ENCODE measurements at places on chromosomes 16 and 17.

DNA sequence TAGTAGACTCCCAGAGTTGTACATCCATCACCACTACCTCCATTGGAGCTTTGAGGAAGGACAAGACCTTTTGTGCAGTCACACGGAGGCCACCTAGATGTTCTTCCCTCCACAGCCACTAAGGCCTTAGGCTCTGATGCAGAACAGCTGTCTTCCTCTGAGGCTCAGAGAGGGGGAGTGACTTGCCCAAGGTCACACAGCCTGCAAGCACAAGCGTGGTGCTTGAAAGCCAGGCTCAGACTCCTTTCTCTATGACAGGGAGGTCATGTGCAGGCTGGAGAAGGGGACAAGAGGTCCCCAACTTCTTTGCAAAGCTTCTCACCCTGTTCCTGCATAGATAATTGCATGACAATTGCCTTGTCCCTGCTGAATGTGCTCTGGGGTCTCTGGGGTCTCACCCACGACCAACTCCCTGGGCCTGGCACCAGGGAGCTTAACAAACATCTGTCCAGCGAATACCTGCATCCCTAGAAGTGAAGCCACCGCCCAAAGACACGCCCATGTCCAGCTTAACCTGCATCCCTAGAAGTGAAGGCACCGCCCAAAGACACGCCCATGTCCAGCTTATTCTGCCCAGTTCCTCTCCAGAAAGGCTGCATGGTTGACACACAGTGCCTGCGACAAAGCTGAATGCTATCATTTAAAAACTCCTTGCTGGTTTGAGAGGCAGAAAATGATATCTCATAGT, 12.7 kb downstream of the SCGB1C2 start:
- DNase-seq, result no peak

DNA sequence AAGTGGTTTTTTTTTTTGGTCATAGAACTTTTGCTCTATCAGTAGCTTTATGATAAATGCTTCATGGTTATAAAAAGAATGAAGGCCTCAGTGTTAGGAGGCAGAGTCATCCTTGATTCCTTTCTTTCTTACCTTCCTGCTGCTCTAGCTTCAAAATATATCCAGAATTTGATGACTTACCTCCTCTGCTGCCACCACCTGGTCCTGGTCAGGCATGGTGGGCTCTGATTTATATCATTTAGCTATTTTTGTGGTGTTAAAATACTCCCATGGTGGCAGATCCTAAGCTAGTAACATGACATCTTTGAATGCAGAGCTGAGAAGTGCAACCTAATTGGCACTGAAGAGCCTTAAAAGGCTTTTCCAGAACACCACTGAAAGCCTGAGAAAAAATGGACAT, 508.8 kb upstream of the CDH8 start:
- DNase-seq, result no peak

GRCh38 chr17:68733241-68734176, 132.3 kb upstream of the FAM20A start:
- DNase-seq, result no peak

- DNase-seq, result no peak
Observed at GRCh38 chr17:81962499-81963441, 1.8 kb upstream of the NOTUM start.

- DNase-seq, result no peak
Observed at GRCh38 chr17:3903881-3904290, 11.0 kb upstream of the CAMKK1 start.

- no peak for DNase-seq
Observed at GRCh38 chr16:28089992-28090365, 26.5 kb upstream of the GSG1L start.

DNA sequence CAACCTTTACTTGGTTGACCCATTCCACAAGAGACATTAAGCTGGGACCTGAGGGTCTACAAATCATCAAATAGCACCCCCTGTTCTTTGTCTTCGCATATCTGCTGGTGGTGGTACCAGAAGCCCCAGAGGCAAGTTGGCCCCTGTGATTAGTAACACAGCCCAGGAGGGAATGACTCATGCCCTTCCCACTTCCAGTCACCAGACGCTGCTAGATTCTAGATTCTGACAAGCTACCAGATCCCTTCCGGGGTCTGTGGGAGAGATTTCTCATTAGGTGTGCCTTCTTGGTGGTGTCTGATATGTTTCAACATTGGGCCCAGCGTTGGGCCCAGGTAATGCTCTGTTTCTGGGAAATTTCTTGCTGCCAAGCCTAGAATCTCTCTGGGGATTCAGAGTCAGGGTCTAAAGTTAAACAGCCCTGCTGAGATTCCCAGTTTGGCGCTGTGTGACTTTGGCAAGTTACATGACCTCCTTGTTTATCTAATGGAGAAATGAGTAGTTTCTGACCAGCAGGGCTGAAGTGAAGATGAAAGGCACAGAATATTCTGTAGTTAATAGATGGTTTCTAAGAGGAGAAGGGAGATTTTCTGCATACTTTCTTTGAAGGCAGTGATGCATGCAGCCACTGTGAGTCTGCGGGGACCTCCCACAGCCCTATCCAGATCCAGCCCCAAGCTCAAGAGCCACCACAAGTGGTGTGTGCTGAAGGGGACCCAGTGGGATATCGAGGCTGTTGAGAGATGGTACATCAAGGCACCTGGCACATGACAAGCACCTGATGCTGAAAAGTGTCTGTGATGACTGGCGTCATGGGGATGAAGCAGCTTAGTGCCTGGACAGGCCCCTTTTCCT, 3.9 kb downstream of the TRPV2 start:
- DNase-seq, result no peak

GRCh38 chr17:46978489-46979146, 435 bp downstream of the RPRML start:
- DNase-seq, result no peak

DNA sequence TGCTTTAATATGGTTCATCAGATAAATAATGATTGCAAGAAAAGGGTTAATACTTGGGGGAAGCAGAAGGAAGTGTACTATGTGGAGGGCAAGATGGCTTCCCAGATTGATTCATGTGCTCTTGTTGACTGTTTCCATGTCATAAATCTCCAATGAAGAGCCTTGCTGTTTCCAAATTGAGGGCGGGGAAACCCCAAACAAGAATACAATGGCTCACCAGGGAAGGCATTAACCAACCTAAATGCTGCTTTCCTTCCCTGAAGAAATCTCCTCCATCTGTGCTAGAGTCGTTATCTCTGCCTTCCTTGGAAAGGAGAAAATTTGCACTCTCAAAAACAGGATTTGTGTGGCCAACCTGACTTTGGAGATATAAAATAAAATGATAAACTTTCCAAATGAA, 28.0 kb upstream of the CDH13 start:
- DNase-seq, result no peak

GRCh38 chr17:49850218-49850610, 2.3 kb upstream of the TAC4 start:
- no peak for DNase-seq

DNA sequence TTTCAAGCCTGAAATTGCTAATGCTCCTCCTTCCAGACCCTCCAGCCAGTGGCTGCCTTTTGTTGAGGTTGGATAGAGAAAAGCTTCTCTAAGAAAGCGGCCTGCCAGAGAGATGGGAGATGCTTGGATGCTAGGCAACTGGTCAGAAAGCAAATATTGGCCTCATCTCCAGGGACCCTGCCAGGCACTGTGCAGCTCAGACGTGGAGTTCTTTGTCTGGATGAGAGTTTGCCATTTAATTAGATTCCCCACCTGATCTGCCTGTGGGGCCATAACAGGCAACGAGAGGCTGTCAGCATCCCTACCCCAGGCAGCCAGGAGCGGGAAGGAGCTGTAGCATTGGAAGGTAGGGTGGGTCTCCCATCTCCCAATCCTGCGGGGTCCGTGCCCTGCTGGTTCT, 52.7 kb downstream of the ASIC2 start:
- DNase-seq, result no peak

DNA sequence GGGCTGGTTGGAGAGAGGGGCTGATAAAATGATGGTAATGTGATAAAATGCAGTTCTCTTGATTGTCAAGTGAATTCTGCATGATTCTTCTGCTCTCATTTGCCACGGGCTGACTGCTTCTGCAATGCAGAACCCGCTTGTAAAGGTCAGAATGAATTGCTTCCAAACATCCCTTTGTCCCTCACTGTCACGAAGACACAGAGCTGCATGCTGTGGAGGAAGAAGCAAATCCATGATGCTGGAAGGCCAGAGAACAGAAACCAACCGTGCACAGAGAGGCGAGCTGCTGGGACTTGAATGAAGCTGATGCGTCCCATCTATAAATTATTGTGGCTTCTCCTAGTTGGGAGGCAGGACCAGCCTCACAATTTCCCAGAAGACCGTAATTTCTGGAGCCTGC, 171.6 kb downstream of the PRKCB start:
- DNase-seq, result no peak

- DNase-seq, result no peak
Observed at GRCh38 chr17:73203135-73203787, 10.4 kb downstream of the COG1 start.

- DNase-seq, result no peak
Observed at GRCh38 chr16:79348521-79349306, 251.8 kb downstream of the MAF start.

GRCh38 chr16:2278956-2279800, 11.3 kb upstream of the RNPS1 start:
- no peak for DNase-seq

- DNase-seq, result no peak
Observed at GRCh38 chr17:2176499-2177169, 121.7 kb downstream of the HIC1 start.

- DNase-seq, result no peak
Observed at GRCh38 chr16:85008271-85008670, 3.1 kb downstream of the ZDHHC7 start.

DNA sequence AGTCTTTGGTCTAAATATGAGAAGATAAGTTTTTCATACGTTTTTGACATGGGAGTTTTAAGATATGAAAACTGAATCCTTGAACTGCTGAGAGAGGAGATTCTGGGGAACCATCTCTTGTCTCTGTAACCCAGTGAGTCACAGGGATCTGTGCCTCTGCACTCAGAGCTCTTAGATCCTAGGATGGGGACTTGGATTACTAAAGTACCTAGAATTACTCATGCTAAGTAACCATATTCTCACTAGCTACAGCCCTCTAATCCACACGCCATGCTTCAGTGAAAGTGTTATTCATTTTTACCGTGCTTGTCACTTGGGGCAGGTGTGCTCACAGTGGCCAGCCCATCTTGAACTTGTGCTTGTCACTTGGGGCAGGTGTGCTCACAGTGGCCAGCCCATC, 2.0 kb downstream of the MRM3 start:
- no peak for DNase-seq

GRCh38 chr17:43381621-43382020, 17.2 kb upstream of the ARL4D start:
- no peak for DNase-seq

- DNase-seq, result no peak
Observed at GRCh38 chr17:14918540-14918939, 346.6 kb downstream of the PMP22 start.

DNA sequence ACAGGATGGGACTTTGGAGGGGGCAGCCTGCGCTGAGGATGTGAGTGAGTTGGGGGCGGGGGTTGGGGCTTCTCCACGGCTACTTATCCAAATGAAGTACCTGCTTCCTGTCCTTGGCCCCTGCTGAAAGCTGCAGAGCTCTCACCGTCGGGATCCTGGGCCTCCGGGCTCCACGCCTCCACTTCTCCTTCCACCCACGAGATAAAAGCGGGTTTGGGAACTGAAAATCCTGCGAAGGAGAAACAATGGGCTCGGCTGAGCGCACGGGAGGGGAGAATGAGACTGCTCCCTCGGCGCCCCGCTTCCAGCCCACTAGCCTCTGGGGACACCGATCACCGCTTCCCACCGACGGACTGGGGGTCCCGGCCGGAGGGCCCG, 486 bp downstream of the ZNF785 start:
- DNase-seq, result no peak

GRCh38 chr17:73262676-73263642, 1.3 kb upstream of the CPSF4L start:
- DNase-seq, result no peak

DNA sequence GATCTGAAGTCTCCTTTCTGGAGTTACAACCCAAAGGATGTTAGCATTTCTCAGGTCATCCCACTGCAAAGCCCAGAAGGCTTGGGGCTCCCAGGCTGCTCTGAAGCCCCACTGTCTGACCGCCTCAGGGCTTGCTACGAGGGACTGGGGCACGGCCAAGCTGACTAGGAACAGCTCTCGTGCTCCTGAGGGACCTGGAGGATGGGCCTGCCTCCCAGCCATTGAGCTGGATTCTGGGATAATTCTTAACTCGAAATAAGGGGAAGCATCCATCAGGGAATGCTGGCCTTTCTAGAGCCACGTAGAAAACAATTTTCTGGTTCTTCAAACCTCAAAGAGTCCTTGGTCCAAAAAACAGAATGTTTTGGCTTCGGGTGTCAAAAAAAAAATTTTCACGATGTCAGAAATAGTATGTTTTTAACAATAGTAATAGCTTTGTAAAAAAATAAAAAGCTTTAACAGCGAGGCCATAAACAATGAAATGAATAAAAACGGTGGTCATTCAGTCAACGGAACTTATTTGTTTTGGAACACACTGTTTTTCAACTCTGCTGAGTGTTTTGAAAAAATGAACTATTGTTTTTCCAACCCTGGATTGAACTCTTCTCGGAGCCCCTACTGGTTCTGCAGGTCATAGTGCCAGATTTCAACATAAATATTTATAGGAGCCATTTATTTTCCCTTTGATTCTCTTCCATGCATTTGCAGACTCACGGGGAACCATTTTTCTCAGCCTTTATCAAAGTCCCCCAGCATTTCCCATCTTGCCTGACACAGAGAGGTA, 16.4 kb upstream of the HERPUD1 start:
- no peak for DNase-seq

GRCh38 chr17:40281663-40282062, 6.0 kb upstream of the CDC6 start:
- no peak for DNase-seq

GRCh38 chr16:87131996-87132345, 185.2 kb downstream of the C16orf95 start:
- no peak for DNase-seq

- no peak for DNase-seq
Observed at GRCh38 chr17:596763-597644, 117.6 kb downstream of the VPS53 start.

DNA sequence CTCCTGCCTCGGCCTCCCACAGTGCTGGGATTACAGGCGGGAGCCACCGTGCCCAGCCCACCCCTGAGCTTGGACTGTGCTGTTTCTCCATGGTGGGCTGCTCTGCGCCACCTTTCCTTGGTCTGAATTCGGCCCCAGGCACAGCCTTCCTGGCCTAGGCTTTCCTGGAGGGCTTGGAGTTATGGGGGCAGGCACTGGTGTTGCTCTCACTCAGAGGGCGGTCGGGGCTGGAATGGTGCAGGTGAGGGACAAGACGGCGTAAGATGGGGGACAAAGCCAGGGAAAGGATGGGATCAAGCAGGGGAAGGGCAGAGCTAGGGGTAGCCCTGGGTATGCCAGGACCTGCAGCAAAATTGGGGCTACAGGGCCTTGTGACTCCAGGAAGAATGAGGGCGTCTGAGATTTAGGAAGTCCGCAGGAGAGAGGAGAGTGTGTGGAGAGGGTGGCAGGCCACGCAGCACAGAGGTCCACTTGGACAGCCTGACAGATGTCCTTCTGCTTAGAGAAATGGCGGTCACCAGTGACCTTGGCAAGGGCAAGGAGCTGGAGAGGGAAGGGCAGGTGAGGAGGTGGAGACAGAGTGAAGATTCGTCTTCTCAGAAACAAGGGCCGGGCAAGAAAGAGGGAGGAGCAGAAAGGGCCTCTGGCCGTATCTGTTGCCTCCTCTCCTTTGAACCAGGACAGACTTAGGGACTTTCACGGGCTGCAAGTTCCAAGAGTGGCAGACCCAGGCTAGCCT, 1.6 kb upstream of the ATP6V0C start:
- no peak for DNase-seq

All from stimulated activated CD8-positive, alpha-beta memory T cell treated with anti-CD3 and anti-CD28 coated beads, Interleukin-7, amount 100 ng/mL, for 1 hour (primary cell).